ENCODE measurements at places on chromosomes 12 and 14. TPM values are rescaled to one million over a fixed set of nuclear protein-coding genes. Genes with fewer than 3 reads are reported as not detected.

Gene ACOT6
- not detected for total RNA-seq

Gene TNFRSF1A
- 147 TPM for total RNA-seq

Gene VRTN
- total RNA-seq = not detected

Gene GLT8D2
- total RNA-seq = 17.9 TPM

Gene GUCY2C
- total RNA-seq = not detected

Gene ATP2A2
- total RNA-seq = 959 TPM

Gene STXBP6
- 24.5 TPM for total RNA-seq

Gene MMP19
- total RNA-seq = 8.6 TPM

Gene ZFYVE26
- 22.5 TPM for total RNA-seq

Gene SOX5
- total RNA-seq = not detected

Gene KCTD10
- total RNA-seq = 26.9 TPM

- peak; percentile 50 for DNase-seq
These were observed 31.5 kb downstream of the EPS8 start for GRCh38 chr12:15757553-15758255.

- DNase-seq = peak; percentile 9
These were observed 87.9 kb downstream of the GAS2L3 start for GRCh38 chr12:100661300-100661951.

- peak; percentile 64 for DNase-seq
These were observed 62.1 kb upstream of the TRIM9 start for GRCh38 chr14:51157012-51157411.

DNA sequence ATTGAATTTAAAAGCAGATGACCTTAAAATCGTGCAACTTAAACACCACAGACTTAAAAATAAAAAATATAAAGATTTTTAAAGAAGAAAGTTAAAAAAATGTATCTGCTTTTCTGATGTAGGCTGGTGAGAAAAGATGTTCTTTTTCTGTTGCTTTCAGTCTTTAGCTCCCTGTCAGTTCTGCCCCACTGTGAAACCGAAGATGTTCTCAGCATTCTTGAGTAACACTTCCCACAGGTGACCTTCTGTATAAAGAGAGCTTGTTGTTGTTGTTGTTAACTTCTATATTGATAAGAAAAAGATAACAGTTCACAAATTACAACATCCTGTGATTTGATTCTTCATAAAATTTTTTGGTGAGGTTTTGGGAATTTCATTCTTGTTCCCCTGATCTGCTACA is 377.9 kb upstream of the RGS6 start:
- DNase-seq = no peak

GRCh38 chr12:41288142-41288811 is 100.2 kb downstream of the PDZRN4 start:
- no peak for DNase-seq

- DNase-seq = no peak
These were observed 16.6 kb upstream of the SLC38A2 start for GRCh38 chr12:46389031-46389616.

- DNase-seq = no peak
These were observed 406.9 kb upstream of the CLEC14A start for GRCh38 chr14:38662781-38663180.

GRCh38 chr12:48263617-48264016 is 60.5 kb upstream of the OR10AD1 start:
- no peak for DNase-seq

- no peak for DNase-seq
These were observed 27.6 kb upstream of the PHC1 start for GRCh38 chr12:8886502-8887284.

DNA sequence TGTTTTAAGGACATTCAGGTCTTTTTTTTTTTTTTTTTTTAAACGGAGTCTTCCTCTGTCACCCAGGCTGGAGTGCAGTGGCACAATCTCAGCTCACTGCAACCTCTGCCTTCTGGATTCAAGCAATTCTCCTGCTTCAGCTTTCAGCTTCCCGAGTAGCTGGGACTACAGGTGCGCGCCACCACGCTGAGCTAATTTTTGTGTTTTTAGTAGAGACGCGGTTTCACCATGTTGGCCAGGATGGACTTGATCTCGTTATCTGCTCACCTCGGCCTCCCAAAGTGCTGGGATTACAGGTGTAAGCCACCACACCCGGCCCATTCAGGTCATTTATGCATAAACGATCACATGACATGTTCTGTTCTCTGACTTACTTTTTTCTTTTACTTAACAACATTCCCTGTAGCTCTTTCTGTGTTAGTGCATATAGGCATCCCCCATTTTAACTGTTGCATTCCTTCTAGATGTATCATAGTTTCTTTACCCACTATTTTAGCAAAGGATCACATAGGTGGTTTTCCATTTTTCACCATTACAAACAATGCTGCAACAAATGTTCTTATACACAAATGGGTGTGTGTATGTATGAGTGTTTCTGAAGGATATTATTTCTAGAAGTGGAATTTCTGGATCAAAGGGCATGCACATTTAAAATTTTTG is 74.2 kb downstream of the ARF6 start:
- DNase-seq = no peak

- DNase-seq = peak; percentile 2
These were observed 85.8 kb downstream of the ATP23 start for GRCh38 chr12:58026897-58027891.

DNA sequence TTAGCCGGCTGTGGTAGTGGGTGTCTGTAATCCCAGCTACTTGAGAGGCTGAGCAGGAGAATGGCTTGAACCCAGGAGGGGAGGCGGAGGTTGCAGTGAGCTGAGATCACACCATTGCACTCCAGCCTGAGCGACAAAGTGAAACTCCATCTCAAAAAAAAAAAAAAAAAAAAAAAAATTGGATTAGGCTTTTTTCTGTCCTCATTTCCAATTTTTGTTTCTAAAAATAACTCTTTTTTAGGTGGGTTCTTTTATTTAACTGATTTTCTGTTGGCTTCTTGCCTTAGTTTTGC is 863.7 kb downstream of the LRFN5 start:
- no peak for DNase-seq

DNA sequence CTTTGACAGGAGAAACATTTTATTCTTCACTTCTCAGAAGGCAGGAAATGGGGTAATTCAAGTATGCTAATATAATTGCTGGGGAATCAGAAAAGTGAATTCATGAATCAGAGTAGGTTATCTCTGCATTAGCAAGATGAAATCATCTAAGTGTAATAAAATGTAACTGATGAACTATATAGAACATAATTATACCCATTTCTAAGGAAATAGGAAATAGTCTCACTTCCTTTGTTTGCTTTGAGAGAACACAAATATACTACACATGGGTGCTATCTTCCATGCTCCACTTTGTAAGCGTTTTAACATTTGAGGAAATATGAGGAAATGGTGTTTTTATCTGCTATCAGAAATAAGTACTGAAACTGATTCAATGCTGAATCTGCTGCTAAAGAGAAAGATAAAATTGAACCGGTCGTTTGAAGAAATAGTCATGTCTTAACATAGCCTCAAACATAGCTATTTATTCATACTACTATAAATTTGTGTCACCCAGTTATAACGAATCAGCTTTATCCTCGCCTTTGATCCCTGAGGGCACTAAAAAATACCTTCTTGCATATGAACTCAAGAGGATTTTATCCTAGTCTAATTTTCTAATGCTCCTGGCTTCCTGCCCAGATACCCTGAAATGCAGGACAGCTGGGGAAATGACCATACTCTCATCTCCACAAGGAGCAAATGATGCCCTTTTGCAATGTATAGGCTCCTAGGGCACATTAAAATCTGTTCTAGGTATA is 696.0 kb downstream of the C12orf50 start:
- peak; percentile 27 for DNase-seq

DNA sequence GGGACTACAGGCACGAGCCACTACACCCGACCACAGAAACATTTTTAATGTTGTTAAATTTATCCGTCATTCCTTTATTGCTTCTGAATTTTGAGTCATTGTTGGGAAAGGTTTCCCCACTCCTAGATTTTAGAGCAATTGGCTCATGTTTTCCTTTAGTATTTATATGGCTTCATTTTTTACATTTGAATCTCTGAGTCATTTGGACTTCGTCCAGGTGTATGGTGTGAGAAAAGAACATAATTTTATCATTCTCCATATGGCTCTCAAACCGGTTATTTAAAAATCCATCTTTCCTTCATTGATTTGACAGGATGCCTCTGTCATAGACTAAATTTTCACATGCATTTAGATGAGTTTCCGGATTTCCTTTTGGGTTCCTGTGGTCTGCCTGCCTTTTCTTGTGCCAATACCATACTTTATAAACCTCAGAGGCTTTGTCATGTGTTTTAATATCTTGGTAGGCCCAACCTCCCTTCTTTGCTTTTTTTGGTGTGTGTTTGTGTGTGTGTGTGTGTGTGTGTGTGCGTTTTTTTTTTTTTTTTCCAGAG is 30.9 kb downstream of the LRTM2 start:
- DNase-seq = peak; percentile 26

DNA sequence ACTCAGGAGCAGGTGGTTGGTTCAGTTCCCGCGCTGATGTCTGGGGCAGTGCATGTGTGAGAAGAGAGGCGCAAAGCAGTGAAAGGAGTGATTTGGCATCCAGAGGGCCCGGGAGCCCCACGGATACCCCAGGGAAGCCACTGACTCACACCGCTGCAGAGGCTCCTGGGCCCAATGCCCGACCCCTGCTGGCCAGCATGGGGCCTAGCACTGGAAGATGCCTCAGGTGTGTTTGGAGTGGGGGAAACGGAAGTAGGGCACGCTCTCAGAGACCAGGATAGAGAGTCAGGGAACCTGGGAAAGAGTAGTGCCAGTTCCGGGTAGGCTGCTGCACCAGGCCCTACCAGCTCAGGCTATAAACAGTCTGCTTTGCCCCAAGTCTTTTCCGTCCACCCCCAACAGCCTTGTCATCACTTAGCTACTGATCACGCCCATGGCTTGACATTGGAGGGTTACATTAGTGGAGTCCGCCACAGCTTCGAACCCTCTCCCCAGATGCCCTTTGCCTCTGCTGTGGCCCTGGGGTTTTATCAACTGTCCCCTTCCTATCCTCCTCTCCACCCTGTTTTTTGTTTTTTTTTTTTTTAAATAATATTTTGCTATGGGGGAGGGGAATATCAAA is 9.5 kb upstream of the CSAD start:
- DNase-seq = peak; percentile 61

DNA sequence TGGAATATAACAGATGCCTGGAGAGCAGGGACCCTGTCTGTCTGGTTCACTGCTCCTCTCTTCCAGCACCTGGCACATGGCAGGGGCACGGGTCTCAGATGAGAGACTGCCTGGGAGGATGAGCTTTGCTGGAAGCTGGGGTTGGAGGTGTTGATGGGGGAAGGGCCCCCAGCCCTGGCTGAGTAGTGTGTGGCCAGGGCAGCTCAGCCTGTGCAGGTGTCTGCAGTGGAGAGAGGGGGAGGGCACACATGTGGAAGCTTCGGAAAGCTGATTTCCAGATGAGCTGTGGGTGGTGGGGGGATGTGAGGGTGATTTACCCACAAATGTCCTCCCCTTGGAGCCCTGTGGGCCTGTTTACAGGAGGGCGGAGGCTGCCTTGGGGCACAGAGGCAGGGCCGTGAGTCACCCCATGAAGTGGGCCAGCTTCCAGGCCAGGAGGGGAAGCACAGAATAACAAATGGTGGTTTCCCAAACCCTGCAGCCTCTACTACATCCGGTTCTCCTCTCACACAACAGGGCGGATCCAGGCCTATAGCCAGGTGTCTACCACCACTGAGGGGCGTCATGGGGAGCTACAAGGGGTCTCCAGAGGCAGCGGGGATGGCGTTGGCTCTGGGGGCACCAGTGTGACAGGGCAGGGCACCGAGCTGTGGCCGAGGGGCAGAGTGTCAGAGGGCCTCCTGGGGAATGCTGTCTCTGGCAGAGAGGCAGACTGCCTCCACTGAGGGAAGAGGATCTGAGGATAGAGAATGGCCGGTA is 11.0 kb downstream of the KRT7 start:
- DNase-seq = peak; percentile 95

GRCh38 chr12:66885115-66885875 is 206.4 kb upstream of the GRIP1 start:
- DNase-seq = no peak

DNA sequence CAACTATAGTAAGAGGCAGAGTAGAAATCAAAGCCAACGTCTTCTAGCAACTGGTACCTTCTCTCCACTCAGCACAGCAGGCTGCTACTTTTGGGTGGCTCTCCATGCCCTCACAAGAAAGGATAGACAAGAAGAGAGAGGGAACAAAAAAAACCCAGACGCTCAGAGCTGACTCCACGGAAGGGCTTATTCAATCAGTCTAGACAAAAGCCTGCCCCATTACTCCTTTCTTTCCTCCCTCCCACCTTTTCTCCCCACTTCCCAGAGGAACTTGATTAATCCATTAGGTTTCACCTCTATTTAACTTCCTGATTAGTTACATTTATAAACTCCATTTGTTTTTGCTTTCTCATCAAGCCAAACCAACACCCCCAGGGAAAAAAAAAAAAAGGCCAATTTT is 71.1 kb upstream of the CCDC60 start:
- no peak for DNase-seq

- peak; percentile 93 for DNase-seq
These were observed 15.9 kb downstream of the RAB35 start for GRCh38 chr12:120100630-120101029.

DNA sequence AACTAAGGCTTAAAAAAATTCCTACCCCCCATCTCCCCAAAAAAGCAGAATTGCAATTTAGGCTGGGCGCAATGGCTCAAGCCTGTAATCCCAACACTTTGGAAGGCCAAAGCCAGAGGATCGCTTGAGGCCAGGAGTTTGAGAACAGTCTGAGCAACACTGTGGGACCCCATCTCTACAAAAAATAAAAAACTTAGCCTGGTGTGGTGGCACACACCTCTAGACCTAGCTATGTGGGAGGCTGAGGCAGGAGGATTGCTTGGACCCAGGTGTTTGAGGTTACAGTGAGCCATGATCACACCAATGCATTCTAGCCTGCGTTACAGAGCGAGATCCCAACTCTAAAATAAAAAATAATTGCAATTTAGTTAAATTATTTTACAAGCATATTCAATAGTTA is 54.1 kb downstream of the CPM start:
- no peak for DNase-seq

DNA sequence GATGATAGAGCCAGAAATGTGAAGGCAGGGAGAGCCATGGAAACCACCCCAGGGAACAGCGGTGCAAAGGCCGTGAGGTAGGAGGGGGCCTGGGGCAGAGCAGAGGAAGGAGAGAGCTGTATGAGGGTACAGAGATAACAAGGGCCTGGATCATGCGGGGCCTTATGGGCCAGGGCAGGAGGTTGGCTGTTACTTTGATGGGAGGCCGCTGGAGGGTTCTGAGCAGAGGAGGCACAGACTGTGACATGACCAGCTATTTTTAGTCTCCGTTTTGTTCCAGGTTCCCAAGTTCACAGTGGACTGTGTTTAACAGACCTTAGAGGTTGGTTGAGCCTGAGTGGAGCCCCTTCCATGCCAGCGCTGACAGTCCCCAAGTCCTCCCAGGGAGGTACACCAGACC is 118.6 kb downstream of the GCH1 start:
- peak; percentile 39 for DNase-seq

- DNase-seq = peak; percentile 39
These were observed 1282.2 kb upstream of the USP15 start for GRCh38 chr12:60977966-60978365.

- DNase-seq = peak; percentile 53
These were observed 3.4 kb downstream of the CKB start for GRCh38 chr14:103519043-103519836.

- DNase-seq = peak; percentile 94
These were observed 60.0 kb upstream of the TRAF3 start for GRCh38 chr14:102717276-102717675.

GRCh38 chr12:11748903-11749302 is 99.4 kb downstream of the ETV6 start:
- no peak for DNase-seq

- no peak for DNase-seq
These were observed 48.4 kb downstream of the FBXW8 start for GRCh38 chr12:116959198-116959460.

All from myocyte (in vitro differentiated cells).